ENCODE measurements at places on chromosomes 6 and 20. TPM values are rescaled to one million over a fixed set of nuclear protein-coding genes. Genes with fewer than 3 reads are reported as not detected.

- no peak for DNase-seq
Measured at GRCh38 chr6:7219310-7219709, 93.7 kb downstream of the SSR1 start.

GRCh38 chr6:90401933-90402830 lies 105.5 kb upstream of the BACH2 start:
- DNase-seq = peak; percentile 57

- no peak for DNase-seq
Measured at GRCh38 chr6:117795234-117795633, 111.8 kb upstream of the SLC35F1 start.

- DNase-seq = no peak
Measured at GRCh38 chr6:117329926-117330325, 64.6 kb downstream of the VGLL2 start.

DNA sequence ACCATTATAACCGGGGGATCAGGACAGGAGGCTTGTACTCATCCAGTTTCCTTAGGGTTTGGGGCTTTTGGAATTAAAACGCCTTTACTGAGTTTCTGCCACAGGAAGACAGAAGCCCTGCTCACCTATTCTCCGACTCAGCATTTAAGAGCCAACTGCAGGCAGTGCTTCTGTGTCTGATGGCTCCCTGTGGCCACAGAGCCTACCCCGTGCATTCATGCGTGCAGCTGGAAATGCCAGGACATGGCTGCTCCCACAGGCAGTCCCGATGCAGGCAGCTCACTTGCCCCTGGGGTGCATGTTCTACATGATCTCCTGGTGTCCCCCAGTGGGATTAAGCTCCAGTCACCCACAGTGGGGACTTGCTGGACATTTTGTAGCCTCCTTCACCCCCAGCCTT lies 22.2 kb downstream of the ZNF831 start:
- no peak for DNase-seq

DNA sequence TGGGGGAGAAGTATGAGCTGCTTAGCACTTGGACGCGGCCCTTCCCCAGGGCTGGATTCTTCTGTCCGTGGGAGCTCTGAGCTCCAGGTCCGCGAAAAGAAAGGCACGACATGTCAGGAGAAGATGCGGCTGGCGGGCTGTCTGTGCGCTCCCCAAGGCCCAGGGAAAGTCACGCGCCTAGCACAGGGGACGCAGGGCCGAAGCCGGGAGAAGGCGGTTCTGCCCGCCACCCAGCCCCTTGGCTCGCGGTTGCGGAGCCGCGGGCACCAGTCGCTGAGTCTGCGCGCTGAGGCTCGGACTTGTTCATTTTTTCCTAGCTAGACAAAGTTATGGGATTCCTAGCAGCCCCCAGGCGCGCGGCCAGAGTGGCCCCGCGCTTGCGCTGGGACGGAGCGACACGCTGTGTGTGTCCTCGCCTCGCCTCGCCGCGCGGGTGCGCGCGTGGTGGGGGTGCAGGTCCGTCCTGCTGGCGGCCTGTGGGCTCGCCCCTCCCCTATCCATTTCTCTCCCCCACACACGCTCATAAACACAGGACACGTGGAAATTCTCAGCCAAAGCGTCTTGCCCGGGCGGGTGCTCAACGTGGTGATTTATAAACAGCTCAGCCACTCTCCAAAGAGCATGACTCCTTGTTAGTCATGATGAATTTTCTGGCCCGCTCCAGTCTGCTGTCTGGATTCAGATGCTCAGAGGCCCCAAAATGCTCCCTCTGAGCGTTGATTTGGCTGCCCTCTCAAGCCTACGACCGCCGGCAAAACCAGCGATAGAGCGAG lies 1.9 kb upstream of the POU3F2 start:
- DNase-seq = no peak

DNA sequence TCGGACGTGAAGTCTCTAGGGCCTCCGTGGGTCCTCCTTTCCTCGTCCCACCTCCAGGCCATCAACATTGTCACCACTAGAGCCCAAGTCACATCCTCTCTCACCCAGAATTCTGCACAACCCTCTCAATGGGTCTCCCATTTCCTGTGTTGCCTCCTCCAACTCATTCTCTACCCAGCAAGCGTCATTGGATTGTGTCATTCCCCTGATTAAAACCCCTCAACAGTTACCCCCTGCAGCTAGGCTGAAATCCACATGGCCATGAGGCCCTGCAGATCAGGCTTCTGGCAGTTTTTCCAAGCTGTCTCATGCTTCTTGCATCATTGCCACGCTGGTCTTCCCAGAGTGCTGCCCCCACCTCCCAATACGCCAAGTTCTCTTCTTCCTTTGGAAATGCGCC lies 12.9 kb upstream of the FAM210B start:
- DNase-seq = no peak

- DNase-seq = no peak
Measured at GRCh38 chr6:163709693-163710092, 295.2 kb downstream of the QKI start.

GRCh38 chr20:64247307-64247618 lies 8.3 kb upstream of the PCMTD2 start:
- no peak for DNase-seq

DNA sequence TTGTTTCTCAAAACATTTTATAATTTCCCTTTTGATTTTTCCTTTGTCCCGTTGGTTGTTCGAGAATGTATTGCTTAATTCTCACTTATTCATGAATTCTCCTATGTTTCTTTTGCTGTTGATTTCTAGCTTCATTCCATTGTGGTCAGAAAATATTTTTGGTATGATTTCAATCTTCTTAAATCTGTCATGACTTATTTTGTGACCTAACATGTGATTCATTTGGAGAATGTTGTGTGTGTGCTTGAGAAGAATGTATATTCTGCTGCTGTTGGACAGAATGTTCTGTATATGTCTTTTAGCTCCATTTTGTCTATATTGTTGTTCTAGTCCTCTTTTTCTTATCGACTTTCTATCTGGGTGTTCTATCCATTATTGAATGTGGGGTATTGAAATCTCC lies 286.2 kb upstream of the RNF217 start:
- DNase-seq = no peak

DNA sequence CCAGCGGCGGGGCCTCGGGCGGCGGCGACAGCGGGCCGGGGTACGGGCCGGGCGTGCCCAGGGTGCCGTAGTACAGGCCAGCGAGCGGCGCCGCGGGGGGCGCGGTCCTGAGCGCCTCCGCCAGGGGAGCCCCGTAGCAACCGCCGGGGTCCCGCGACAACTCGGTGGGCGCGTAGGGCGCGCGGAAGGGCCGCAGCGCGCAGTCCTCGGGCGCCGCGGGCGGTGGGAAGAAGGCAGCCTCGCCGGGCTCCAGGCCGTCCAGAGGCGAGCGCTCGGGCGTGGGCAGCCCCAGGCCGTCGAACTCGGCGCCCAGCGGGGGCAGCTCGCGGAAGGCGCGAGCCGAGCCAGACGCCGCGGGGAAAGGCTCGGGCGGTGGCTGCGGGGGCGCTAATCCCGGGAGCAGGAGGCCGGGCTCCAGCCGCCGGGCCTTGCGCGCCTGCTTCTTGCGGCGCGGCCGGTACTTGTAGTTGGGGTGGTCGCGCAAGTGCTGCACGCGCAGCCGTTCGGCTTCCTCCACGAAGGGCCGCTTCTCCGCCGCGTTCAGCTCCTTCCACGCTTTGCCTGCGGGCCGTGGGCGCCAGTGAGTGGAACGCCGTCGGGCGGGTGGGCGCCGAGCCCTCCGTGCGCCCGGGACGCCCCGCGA lies 916 bp downstream of the SOX18 start:
- no peak for DNase-seq

- no peak for DNase-seq
Measured at GRCh38 chr6:114718716-114719270, 376.0 kb upstream of the HS3ST5 start.

DNA sequence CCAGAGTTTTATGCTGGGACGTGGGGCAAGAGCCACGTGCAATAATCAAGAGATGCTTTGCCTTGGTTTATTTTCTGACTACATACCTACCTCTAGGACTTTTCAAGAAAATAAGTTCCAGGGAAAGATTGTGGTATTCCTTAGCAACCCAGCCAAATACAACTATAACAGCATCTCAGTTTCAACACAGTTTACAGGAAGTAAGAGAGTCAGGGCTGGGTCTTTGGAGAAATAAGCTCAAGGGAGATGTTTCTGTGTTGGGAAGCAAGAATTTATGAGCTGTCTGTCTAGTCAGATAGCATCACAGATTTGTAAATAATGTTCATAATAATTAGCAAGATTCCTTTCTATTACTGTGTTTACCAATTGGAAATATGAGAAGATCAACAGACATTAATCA lies 35.1 kb downstream of the MAP3K5 start:
- DNase-seq = no peak

DNA sequence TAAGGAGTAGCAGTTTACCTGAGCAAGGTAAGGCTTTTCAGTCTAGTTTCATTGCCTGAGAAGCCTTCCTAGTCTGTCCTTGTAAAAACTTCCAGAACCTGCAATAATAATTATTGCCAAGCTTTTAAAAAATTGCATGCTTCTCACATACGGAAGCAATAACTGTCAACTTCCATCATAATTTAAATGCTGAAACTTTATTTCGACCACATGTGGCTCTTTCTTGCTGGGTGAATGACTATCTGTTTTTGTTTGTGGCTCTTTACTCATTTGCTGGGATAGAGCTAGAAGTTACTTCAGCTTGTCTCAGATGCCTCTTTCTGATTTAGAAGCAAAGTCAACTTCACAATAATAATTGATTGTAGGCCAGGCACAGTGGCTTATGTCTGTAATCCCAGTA lies 95.9 kb upstream of the COL21A1 start:
- DNase-seq = no peak

- DNase-seq = no peak
Measured at GRCh38 chr6:131946992-131947955, 3.9 kb downstream of the CCN2 start.

ERVFRD-1 gene
- not detected for total RNA-seq

CST1 gene
- not detected for total RNA-seq

ENPP4 gene
- total RNA-seq = 11.4 TPM

FUT9 gene
- not detected for total RNA-seq

TAAR9 gene
- total RNA-seq = not detected

LRRN4 gene
- not detected for total RNA-seq
